ENCODE measurements at places on chromosomes 7 and 10. TPM values are rescaled to one million over a fixed set of nuclear protein-coding genes. Genes with fewer than 3 reads are reported as not detected.

DNA sequence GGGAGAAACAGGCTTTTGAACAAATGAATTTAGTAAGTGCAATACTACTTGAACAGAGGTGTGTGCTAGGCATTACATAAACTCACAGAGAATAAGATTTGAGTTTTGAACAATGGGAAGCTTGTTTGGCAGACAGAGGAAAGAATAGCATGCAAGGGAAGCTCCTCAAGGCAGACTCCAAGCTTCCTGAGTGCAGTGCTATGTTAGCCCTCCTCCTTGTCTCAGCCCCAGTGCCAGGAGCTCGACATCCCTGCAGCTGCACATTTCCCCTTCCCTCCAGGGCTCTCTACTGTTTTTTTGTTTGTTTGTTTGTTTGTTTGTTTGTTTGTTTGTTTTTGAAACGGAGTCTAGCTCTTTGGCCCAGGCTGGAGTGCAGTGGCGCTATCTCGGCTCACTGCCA is 237.5 kb downstream of the IPMK start:
- DNase-seq: no peak

GRCh38 chr10:33353334-33353733 is 18.9 kb upstream of the NRP1 start:
- no peak for DNase-seq

DNA sequence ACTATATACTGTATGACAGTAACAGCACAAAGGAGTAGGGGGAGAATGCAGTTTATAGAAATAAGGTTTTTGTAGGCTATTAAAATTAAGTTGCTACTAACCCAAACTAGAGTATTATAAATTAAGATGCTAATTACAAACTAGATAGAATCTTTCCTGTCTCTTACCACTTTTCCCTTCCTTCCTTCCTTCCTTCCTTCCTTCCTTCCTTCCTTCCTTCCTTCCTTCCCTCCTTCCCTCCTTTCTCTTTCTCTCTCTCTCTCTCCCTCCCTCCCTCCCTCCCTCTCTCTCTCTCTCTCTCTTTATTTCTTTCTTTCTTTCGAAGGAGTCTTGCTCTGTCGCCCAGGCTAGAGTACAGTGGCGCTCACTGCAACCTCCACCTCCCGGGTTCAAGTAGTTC is 36.4 kb upstream of the BRAF start:
- DNase-seq: no peak

GRCh38 chr7:80216996-80217842 is 82.6 kb downstream of the GNAI1 start:
- DNase-seq: no peak

GRCh38 chr7:88328787-88329186 is 22.1 kb upstream of the STEAP4 start:
- DNase-seq: no peak

DNA sequence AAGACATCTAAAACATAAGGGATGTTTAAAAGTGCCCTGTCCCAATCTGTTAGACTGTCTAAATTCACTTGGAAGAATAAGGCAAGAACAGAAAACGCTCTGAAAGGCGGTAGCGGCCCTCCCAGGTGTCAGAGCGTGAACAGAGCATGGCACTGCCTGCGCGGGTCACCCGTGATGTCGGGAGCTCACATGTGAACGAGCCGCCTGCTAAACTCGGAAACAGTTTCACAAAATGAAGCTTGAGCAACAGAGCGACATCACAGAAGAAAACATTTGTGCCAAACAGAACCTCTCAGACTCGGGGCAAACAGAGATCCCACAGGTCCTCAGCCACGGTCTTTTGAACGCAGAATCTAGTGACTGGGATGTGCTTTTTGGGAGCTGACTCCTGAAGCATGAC is 12.8 kb downstream of the BRI3 start:
- no peak for DNase-seq

GRCh38 chr10:12490963-12491362 is 141.6 kb downstream of the CAMK1D start:
- DNase-seq: no peak

GRCh38 chr10:103759100-103759781 is 96.1 kb downstream of the SH3PXD2A start:
- no peak for DNase-seq

DNA sequence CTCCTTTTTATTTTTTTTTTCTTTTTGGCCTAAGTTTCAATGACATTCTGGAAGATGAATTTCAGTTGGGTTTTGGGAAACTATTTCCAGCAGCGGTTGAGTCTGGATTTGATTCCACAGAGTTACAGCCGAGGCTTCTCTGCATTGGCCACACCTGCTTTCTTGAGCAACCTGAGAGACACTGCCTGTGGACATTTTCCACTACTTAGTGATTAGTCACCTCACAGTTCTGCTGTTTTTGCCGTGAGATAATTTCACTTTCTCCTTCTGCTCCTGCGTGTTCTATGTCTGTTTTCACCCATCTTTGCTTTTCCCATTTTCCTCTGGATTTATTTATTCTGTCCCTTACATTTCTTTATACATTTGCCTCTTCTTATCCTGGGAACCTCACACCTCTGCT is 243.0 kb downstream of the BICC1 start:
- no peak for DNase-seq

DNA sequence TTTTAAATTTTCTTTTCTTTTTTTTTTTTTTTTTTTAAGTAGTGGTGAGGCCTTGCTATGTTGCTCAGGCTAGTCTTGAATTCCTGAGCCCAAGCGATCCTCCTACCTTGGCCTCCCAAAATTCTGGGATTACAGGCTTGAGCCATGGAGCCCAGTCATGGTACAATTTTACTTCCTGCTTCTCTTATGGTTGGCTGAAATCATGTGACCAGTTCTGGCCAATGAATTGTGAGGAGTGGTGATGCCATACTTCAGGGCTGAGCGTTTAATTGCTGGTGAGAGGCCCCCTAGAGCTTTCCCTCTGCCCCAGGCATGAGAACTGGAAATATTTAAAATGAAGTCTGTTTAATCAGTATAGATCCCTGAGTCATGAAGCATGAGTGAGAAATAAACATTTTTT is 22.2 kb upstream of the BAIAP2L1 start:
- no peak for DNase-seq

- no peak for DNase-seq
Measured at GRCh38 chr7:104873401-104873800, 140.6 kb upstream of the KMT2E start.

DNA sequence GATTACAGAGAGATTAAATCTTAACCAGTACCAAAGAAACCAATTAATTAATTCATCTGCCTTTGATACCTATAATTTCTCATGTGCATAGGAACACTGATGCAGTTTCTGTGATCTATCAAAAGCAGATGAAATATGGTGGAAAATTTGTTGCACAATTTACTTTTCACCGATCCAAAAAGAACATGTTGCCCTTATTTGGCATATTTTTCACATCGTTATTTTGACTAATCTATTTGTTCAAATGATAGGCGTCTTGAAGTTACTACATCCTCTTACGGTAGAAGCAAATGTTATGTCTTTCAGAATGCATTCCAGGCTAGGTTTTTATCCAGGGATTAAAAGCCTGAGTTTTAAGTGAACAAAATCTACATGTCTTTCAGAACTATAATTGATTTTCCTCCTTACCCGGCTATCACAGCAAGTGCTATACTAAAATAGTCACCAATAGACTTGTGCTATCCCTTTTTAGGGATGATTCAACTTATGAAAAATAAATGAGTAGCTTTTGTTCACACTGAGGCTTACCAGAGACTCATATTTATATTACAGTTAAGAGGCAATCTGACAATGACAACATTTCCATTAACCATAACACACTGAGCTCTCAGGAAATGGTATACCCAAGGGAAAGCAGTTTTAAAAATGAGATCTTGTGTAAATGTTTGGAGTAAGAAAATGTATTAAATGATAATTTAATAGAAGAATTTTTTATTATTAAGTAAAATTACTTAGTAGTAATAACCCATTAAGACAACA is 16.8 kb upstream of the TES start:
- no peak for DNase-seq

GRCh38 chr10:119595676-119596515 is 868 bp downstream of the TIAL1 start:
- no peak for DNase-seq

GRCh38 chr10:108362961-108363360 is 1198.5 kb upstream of the SORCS1 start:
- DNase-seq: no peak

GRCh38 chr7:27605689-27606269 is 56.9 kb downstream of the HIBADH start:
- peak; percentile 8 for DNase-seq

DNA sequence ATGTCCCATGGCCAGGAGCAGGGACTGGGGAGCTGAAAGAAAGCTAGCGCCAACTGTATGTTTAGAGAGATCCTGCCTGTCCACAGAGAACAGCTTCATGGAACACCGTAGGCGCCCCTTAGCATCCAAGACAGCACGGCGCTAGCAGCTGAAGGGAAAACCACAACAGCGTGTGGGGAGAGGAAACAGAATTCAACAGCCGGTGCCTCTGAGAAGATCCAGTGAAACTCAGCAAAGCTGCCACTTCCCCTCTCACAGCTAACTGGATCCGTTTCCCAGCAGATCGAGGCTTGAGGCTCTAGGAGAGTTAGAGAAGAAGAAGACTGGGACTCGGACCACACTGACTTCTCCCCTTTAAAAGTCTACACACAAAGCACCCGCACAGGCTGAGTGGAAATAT is 145.0 kb downstream of the MAD1L1 start:
- no peak for DNase-seq

- DNase-seq: no peak
Measured at GRCh38 chr7:35370687-35371086, 116.8 kb upstream of the TBX20 start.

GRCh38 chr7:894927-895450 is 18.6 kb downstream of the GET4 start:
- no peak for DNase-seq

- DNase-seq: peak; percentile 41
Measured at GRCh38 chr10:102150970-102151773, 1.0 kb upstream of the NOLC1 start.

DNA sequence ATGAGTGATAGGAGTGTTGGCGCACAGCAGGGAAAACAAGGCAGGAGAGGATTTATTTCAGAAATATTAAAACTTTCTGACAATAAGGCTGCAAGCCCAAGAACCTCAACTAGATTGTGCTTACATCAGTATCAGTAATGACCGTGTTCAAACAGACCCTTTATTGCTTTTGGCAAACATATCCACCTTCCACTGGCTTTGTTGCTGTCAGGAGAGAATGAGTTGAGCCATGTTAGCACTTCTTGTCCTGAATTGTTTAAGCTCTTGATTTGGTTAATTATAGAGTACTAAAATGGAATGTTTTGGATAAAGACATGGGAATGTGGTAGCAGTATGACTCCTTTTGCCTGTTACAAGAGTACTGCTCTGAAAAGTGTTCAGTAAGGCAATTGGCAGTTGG is 3.8 kb downstream of the AHCYL2 start:
- no peak for DNase-seq

DNA sequence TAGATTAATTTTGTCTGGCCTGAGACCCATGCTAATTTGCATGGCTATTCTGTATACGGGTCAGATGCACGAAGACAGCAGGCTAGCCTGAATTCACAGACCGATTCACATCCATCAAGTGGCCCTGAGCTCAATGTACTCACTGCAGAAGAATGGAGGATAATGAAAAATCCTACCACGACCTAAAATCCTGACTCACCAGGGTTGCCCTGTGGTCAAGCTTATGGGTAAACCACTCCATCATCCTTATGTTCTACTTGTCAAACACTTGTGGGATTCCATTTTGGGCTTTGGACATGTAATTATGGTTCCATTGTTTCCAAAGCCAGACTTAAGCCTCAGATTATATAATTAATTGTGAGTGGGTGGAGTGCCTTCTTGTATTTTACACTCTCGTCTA is 110.4 kb upstream of the ZNF438 start:
- no peak for DNase-seq

DNA sequence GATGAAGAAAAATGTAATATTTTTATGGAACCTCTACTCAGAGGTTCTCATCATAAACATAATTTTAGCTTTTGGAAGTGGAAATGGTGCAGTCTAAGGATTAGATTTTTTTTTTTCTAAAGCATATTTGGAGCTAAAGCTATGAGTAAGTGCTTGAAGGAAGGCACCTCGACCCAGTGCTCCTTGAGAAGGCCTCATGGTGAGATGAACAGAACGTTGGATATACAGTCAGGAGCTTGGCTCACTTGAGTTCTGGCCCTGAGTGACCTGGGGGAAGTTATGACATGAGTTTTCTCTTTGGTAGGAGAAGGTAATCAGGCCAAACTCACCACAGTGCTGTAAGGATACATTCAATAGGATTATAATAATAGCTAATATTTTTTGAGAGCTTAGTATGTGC is 163.3 kb downstream of the JCAD start:
- peak; percentile 40 for DNase-seq

DNA sequence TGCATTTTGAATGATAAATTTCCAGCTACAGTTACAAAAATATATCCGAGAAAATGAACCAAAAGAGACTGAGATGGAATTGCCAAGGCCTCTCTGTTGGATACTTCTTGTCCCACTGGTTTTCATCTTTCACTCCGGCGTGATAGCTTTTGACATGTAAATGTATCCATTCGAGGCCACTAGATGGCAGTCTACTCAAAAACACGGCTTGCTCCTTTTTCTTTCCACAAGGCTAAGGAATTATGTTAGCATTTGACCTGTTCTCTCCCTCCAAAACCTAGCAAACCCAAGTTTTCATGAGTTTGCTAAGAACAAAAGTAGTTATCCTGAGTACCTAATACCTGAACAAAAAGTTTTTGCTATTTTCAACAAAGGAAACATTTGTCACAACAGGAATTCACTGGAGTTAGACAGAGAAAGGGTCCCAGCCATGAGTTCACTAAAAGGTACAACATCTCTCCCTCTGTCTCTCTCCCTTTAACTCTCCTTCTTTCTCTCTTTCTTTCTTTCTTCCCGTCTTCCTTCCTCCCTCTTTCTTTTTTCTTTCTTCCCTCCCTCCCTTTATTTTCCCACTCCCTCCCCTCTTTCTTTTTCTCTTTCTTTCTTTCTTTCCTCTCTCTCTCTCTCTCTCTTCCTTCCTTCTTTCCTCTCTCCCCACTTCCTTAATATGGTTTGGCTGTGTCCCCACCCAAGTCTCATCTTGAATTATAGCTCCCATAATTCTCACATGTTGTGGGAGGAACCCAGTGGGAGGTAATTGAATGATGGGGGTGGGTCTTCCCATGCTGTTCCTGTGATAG is 207.9 kb upstream of the MYO3A start:
- no peak for DNase-seq

- no peak for DNase-seq
Measured at GRCh38 chr7:116799916-116800315, 62.5 kb upstream of the CAPZA2 start.

AGR3 gene
- total RNA-seq: not detected

WDFY4 gene
- 7.1 TPM for total RNA-seq

IGF2BP3 gene
- total RNA-seq: 81.2 TPM

C10orf143 gene
- total RNA-seq: 0.14 TPM

CNPY1 gene
- not detected for total RNA-seq

SYT15 gene
- 0.21 TPM for total RNA-seq

NPFFR1 gene
- total RNA-seq: not detected

LLCFC1 gene
- not detected for total RNA-seq

MDH2 gene
- 36.2 TPM for total RNA-seq

GHRHR gene
- not detected for total RNA-seq

PHYHIPL gene
- total RNA-seq: not detected

FKBP9 gene
- total RNA-seq: 144 TPM

CFAP70 gene
- 0.28 TPM for total RNA-seq
